ENCODE measurements at places on chromosomes 6 and 20.
A peak's percentile ranks its signal among the peaks of the same experiment; 100 is the strongest.

DNA sequence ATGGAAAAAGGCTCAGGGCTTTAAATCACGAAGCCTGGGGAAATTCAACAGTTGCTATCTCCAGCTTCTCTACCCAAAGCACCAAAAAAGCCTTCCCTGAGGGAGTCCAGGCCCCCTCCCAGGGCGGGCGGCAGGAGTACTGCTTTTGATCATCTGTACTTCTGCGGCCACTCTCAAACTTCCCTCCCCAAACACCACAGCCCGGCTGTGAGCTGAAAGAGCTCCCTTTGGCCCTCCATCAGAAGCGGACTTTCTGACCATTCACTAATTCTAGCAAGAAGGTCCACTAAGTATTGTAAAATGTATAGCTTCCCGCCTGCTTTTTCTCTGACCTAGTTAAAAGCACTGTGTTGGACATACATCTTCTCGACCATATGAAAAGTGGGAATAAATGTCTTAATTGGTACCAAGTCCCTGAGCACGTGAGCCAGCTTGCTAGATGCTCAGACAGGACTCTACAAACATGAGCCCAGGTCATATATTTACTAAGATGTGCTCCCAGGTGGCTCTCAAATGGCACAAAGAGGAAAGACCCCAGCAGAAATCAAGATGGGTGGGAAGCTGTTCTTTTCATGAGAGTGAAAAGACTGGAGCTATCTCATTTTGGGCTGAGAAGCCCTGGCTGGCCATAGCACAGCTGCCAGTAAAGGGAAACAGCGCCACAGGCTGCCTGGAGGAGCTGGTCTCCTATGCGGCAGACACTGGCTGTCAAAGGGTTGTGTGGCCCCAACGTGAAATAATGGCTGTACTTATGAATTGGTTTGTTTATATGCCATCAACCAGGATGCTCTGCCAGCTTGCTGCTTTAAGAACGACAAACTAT, 58.6 kb downstream of the GFOD1 start:
- no peak for DNase-seq

DNA sequence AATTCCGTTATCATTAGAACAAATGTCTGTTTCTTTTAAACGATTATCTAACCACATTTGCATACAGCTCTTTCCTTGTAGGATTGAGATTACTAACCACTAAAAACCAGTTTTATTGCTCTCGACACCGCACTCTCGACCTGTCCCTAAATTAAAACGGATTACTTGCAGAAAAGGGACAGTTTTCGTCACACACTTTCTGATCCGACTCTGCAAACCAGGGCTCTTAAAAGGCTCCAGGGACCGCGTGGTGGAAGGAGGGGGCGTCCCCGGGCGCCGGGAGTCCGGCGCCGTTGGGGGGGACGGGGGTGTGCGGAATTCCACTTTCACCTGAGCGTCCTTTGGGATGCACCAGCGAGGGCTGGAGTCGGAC, 731 bp downstream of the MAK start:
- peak; percentile 30 for DNase-seq

GRCh38 chr6:11767458-11767857, 11.1 kb downstream of the ADTRP start:
- DNase-seq, result no peak

DNA sequence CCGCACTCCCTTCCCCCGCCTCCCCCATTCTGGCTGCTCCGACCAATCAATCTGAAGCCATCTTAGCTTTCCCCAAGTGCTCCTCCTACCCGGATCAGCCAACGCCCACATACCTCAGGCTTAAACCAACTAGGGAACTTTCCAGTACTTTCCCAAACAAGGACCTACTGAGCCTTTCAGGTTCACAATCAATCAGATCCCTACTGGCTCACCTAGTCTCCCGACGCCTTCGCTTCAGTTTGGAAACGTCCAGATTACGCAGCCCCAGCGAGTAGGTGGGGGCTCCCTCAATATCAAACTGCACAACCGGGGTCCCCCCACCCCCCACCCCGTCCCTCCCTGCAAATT, 432 bp downstream of the HSPA1L start:
- DNase-seq, result peak; percentile 78

- no peak for DNase-seq
Observed at GRCh38 chr6:170448751-170449630, 104.1 kb downstream of the PSMB1 start.

GRCh38 chr6:26240157-26241032, 124.6 kb upstream of the BTN3A2 start:
- peak; percentile 93 for DNase-seq

- peak; percentile 22 for DNase-seq
Observed at GRCh38 chr6:107670792-107671199, 153.3 kb downstream of the SCML4 start.

DNA sequence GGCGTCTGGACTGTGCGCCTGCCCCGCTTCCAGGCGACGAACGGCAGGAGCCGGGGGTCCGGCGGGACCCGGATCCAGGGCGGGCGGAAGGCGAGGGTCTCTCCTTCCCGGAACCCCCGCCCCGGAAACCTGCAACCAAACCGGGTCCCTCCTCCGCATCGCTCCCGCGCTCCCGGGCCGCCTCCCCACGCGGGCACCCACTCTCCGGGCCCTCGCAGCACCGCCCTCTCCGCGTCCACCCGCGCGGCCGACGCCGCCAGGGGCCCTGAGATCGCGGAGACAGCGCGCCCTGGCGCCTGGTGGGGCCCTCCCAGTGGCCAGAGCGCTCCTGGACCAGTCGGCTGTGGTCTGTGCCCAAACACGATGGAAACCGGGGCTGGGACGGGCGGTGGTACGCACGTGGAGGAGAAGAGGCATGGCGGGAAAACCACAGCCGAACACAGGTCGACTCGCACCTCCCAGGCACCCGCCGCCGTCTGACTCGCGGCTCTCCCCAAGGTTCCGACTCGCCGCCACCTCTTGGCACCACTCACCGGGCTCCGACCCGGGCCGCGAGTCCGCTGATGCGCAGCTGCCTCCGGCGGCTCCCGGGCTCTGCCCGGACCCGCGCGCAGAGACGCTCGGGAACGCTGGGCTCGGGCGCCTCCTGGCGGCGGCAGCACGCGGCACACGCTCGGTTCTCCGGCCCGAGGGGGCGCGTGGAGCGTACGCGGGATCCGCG, 7.9 kb downstream of the NKX2-2 start:
- peak; percentile 71 for DNase-seq

DNA sequence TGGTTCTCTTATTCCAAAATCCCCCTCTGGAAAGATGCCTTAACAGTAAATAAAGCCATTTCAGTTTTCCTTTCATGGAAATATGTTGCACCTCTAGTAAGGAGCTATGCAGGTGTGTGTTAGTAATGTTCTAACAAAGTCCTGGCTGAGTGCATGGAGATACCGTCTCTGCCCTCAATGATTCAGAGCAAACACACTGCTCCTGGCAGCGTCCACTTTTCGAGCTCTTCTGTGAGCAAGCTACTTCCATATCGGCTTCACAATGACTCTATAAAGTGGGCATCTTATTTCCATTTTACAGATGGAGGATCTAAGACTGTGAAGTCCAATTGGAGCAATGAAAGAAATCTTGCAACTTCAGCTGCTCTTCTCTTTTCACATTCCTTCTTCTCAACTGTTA, 3.1 kb downstream of the KLHL32 start:
- no peak for DNase-seq

DNA sequence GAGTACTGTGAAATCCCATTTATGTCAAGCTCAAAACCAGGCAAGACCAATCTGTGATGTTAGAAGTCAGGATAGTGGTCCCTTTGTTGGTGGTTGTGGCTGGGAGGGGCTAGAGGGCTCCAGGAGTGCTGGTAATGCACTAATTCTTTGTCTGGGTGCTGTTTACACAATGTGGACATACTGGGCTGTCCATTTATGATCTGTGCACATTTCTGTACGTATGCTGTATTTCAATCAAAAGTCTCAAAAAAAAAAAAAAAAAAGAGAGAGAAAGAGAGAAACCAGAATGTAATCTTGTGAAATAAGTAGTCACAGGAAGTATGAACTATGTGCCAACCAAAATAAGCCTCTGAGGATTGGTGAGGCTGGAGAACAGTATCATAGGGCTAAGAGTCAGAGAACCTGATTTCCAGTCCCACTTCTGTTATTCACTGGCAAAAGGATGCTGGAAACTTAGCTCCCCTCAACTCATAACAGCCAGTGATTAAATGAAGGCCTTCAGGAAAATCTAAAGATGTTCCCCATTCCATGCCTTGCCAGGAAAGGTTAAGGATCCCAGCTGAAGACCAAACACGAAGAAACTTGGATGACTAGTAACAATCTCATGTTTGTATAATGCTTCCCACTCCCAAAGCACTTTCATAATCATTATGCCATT, 19.6 kb upstream of the TRAM2 start:
- DNase-seq, result no peak

DNA sequence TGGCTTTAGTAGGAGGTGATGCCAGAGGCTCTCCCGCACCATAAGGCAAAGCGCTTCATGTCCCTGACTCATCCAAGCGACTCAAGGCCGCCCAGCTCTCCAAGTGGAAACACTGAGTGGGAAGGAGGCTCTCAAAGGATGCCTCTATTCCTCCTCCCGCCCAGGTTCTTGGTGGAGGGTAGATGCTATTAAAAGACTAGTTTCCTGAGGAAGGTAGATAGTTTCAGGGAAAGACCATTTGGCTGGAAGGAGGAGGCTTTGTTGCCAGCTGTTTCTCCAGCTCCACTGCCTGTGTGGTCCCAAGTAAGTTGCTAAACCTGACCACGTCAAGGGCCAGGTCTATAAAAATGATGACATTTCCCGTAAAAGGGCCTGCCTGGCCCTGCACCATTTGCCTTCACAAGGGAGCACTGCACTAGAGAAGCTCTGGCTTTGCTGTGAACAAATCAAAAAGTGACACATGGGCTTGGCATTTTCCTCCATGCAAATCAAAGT, 48.2 kb downstream of the GMDS start:
- DNase-seq, result no peak

DNA sequence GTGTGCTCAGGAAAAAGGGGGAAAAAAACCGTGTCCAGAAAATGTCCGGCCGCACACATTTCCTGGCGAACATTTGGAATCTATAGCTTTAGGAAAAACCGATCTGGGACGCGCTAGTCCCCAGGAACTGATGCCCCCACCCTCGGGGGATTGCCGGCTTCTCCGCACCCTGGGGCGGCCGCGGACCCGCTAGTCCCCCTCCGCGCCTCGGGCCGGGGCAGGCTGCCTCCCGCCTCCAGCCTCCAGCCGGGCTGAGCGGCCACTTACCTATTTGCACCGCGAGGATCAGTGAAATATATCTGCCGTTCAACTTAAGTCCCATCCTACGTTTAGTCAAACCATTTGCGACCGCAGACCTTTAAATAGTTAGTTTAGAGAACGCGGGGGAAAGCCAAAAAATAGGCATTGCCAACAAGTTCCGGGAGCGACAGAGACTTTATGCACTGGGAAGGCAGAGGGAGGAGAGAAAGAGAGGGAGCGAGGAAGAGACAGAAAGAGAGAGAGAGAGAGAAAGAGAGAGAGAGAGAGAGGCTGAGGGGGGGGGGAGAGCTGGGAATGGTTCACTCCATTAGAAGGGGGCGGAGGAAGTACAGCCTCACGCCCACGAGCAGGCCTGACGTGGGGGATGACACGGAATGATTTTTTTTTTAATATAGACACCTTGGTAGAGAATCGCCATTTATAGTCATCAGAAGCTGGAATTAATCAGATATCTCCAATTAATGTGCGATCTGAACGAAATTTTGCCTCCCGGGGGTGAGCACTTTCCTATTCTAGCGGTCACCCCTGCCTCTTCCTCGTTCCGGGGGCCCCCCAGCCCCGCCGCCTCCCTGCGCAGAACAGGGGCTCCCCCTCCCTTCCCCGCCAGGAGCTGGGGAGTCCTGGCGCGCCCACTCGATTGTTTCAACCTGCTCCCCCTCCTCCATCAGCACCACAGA, at the start of gene NRN1:
Gene NRN1, minus strand, starts transcription at position 498 of the 938 bp plus-strand sequence. Its CDS starts 176 bp downstream, at position 322.
- DNase-seq, result no peak

DNA sequence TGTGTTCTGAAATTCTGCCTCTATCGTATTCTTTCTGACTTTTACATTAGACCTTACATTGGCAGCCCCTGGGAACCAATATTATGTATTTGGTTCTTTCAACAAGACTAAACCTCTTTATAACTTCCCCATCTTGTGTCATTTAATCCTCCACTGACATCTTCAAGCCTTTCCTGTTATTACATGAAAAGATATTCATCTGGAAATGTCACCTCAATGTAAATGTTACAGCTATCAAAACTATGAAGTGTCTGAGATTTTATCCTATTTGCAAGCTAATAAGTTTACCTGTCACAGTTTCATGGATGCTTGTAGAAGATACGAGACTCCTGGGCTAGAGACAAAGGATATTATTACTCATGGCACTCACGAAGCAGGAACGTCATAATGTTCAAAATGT, 43.9 kb upstream of the NOX3 start:
- no peak for DNase-seq

DNA sequence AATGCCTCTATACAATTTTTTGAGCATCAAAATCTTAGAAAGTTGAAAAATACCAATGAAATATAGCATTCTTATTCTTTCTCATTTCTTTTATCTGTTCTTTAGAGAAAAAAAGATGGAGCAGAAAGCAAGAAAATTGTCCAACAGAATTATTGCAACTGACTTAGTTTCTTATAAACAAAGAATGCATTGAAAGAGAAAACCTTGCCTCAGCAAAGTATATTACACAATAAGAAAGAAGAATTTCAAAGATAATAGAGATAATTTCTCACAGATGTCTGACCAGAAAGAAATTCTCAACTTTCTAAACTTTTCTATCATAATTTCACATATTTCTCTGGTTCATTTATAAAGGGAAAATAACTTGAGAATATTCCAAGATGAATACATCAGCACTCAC, 47.0 kb upstream of the PRND start:
- no peak for DNase-seq

GRCh38 chr6:122454673-122455072, 16.9 kb downstream of the SERINC1 start:
- no peak for DNase-seq

- DNase-seq, result no peak
Observed at GRCh38 chr6:168884050-168884645, 369.5 kb downstream of the THBS2 start.

- no peak for DNase-seq
Observed at GRCh38 chr20:1626528-1627199, 6.9 kb upstream of the SIRPB1 start.

GRCh38 chr6:115060581-115060980, 717.8 kb upstream of the HS3ST5 start:
- no peak for DNase-seq

DNA sequence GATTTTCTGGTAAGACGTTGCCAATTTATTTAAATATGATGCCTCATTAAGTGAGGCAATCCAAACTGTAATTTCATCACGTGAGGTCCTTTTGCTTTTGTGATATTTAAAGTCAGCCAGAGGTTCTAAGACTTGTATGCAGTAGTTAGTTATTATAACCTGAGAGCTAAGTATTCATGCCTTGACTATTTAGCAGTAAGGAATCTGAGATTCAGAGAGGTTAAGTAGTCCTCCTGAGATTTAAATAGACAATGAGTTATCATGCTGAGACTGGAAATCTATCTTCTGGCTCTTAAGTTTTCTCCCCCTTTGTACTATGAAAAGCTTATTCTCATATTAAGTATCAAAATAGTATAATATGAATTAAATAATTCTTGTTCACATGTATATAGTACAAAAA, 158.0 kb downstream of the UTRN start:
- no peak for DNase-seq

All from CD4-positive, alpha-beta T cell treated with Interleukin-10 for 1 hour (primary cell).